Stimulated activated CD4-positive, alpha-beta T cell treated with anti-CD3 and anti-CD28 coated beads, Interleukin-15, amount 100 ng/mL, for 1 hour (primary cell): ENCODE measurements at places on chromosomes 12 and 14.

DNA sequence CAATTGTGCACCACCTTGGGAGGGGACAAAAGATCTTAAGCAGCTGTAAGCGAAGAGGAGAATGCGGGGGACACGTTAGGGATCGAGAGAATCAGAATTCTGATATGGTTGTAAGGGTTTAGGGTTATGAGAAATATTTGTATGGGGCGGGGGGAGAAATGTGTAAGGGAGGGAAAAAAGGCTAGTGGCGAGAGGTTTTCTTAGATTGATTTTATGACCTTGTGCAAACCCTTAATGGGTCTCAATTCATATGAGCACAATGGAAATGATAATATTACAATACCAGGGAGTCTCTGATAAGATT is 396 bp downstream of the NDUFA9 start:
- DNase-seq = no peak

GRCh38 chr12:6367065-6367968 is 8.0 kb downstream of the SCNN1A start:
- no peak for DNase-seq

- DNase-seq = no peak
These were observed 12.4 kb downstream of the MGST1 start for GRCh38 chr12:16359512-16360491.

- no peak for DNase-seq
These were observed 624.8 kb upstream of the NOVA1 start for GRCh38 chr14:27222671-27223070.

- DNase-seq = no peak
These were observed 475.5 kb downstream of the AACS start for GRCh38 chr12:125540580-125541204.

DNA sequence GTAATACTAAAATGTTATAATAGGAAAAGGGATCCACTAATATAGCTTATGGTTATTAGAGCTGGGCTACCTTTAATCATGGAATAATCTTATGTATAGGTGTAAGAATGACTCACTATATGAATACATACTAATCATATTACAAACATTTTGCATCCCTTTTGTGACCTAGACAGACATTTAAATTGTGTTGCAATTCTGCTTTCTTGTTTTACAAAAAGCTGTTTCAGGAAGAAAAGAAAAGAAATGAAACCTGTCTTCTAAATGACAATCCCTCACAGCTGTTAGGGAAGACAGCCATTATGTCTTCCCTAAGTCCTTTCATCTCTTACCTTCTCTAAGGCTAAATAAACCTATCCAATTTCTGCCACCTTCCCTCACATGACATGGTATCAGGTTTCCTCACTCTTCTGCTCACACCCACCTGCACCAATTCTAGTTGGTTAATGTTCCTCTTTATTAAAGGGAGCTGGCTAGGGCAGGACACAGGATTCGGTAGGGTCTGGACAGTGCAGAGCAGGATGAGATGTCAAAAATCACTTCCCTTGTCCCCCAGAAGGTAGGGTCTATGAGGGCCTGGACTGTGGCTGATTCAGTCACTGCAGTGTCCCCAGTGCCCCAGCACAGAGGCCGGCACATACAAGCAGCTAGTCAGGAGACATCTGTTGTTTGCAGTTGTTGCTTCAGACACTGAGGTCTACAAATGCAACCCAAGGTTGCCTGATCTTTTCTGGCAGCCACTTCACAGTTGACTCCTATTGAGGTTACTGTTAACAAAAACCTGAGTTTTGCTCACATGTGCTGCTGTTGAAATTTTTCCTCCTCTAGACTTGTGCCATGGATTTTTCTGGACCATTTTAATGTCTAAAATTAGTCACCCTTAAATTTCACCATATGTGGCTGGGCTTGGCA is 3.7 kb downstream of the DHRS7 start:
- DNase-seq = no peak

DNA sequence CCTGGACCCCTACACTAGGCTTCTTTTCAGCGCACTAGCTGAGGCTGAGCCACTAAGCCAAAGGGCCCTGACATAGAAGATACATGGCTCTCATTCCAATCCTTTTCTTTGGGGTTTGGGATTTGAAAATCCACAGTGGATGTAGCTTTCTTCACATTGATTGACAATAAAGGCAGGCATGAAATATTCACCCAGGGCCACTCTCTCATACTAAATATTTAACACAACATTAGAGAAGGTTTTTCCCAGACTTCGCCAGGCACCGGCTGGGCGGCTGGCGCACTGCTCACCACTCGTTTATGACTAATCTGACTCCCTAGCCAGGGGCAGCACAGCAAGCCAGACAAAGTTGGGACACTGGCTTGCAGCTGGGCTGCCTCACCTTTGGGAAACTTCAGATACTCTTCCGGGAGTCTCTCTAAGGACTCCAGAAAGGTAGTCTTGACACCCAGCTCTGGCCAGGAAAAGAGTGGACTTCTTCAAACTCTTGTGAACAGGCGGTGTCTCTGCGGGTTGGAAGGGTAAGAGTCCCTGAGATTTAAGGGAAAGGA is 699 bp upstream of the HOXC11 start:
- DNase-seq = no peak

GRCh38 chr14:24387009-24387345 is 11.8 kb upstream of the NYNRIN start:
- DNase-seq = no peak
